ENCODE measurements at places on chromosomes 3 and 15.
A peak's percentile ranks its signal among the peaks of the same experiment; 100 is the strongest.

DNA sequence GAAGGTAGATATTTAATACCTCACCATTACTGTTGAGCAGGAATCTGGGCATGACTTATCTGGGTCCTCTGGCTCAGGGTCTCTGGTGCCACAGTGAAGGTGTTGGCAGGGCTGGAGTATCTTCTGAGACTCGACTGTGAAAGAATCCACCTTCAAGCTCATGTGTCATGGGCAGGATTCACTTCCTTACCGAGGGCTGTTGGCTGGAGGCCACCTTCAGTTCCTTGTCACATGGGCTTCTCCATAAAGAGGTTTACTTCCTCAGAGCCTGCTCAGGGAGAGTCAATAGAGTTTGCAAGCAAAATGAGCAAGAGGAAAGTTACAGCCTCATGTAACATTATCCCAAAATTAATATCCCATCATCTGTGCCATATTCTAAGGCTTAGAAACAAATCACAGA lies 459.5 kb downstream of the NR2F2 start:
- no peak for DNase-seq

- DNase-seq = peak; percentile 65
Measured at GRCh38 chr3:123660900-123661299, 76.0 kb upstream of the HACD2 start.

DNA sequence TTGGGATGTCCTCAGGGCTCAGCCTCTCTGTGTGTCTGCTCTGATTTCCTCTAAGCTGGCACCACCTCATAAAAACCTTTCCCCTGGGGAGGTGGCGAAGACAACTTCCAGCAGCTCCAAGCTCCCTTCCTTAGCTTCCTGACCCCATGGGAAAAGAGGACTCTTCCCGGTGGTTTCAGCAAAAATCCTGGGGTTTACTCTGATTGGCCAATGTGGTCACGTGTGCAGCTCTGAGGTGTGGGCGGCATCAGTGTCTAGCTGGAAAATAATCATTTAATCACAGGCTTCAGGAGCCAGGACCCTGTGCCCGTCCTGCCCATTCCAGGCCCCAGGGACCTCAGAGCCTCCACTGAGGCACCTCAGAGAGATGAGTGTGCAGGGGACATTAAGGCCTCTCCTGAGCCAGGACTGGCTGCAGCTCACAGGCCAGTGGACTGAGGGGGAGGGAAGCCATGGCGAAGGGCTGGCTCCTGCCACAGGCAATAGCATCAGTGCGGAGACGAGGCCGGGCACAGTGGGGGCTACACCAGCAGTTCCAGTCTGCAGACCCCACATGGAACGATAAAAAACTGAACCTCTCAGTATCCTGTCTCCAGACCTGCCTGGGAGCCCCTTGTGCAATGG lies 104.1 kb downstream of the TPRA1 start:
- no peak for DNase-seq

DNA sequence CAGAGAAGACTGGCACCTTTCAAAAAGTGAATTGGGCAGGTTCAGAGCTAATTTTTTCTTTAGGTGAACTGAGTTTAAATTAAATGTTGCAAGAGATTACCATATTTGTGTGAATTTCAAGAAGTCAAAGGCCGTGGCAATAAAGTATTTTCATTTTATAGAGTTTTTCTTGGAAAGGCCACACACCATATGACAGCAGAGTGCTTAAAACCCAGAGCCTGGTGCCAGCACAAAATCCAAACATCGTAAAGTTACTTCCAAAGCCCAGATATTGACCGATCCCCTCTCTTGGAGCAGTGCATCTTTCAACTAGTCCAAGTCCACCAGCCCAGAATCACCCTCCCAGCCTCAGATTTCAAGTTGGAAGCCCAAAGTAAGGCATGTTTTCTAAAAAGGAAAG lies 164.5 kb downstream of the VGLL4 start:
- no peak for DNase-seq

- DNase-seq = no peak
Measured at GRCh38 chr3:72102112-72102616, 317.2 kb upstream of the PROK2 start.

GRCh38 chr3:37811625-37812498 lies 49.8 kb upstream of the CTDSPL start:
- no peak for DNase-seq

DNA sequence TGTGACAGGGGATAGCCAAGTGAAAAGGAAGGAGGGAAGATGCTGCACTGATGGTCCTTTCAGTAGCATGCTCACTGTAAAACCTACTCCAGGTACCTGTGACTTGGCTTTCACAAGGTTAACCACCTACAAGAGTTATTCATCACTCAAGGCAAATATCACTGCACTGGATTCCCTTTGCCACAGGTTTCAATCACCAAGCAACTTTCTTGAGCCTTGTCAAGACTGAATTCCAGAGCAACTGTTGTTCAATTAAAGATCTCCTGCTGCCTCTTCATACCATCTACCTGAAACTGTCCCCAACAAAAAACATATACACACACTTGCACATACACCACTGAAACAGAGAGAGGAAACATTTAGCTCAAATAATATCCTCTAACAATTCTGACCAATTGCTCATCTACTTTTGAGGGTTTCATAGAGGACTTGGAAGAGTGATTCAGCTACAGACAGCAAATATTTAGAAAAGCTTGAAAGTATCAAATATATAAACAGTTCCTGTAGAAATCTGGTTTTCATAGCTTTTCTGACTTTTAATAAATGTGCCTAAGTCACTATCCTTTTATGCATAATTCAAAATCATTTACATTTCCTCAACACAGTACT lies 6.5 kb downstream of the IGF2BP2 start:
- no peak for DNase-seq

GRCh38 chr3:145623349-145623748 lies 537.6 kb downstream of the PLOD2 start:
- DNase-seq = no peak

GRCh38 chr15:98213346-98213979 lies 253.0 kb downstream of the ARRDC4 start:
- DNase-seq = no peak

DNA sequence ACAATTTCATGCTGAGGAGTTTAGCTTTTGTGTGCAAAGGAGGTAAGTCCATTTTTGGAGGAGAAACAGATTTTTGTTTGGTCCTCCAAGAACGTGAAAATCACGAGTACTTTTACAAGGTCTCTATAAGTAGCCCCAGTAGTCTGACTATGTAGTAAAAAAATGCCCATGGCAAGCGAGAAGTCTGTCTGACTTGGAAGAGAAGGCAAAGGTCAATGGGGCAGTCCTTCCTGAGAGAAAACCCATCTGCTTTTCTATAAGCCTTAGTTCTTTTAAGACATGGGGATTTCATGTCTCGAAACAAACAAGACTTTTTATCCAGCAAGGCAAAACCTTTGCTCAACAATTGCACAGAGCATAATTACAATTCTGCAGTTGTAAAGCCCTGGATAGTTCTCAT lies 183.2 kb downstream of the GAP43 start:
- DNase-seq = no peak

- DNase-seq = peak; percentile 2
Measured at GRCh38 chr3:144840866-144841265, 869.2 kb downstream of the DIPK2A start.

DNA sequence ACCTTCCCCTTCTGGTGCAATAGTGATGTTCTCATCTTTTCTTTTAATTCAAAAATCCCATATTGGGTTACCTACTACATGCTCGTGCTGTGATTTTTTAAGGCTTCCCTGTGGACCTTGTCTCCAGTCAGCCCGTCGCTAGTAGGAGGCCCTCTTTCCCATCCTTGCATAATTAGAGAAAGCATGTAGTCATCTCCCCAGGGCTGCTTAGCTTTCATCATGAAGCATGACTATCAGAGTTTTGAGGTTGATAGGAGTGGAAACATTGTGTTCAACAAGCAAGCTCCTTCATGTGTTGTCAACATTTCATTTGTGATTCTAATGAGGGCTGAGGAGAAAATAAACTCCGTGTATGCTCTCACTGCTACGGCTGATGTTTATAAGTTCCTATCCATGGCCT lies 8.7 kb upstream of the LRTM1 start:
- DNase-seq = no peak

DNA sequence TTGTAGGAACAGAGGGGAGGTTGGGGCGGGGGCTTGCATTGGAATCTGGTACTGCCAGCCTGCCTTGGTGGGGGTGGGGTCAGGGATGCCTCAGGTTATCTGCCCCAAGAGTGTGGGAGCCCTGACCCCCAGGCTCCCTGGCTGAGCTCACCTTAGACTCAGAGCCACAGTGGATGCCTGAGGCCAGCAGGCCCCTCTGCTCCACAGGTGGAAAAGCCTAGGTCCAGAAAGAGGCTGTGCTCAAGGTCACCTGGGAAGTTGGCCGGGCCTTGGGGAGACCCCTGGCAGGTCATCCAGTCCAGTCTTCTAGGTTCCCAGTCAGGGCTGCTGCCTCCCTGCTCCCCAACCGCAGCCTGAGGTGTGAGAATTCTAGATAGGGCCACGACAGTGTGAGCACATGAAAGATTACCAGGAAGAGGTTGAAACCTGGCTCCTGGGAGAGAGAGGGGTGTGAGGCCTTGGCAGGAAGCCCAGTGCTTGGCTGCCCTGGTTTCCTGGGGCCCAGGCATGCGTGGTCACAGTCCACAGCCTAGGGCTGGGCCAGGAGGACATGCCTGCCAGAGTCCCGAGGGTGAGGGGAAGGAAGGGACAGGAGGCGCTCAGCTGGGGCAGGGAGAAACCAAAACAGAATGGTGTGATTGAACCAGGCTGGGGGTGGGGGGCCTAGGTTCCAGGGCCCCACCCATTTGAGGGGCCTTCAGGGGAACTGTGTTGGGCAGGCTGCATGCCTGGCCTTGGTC lies 4.9 kb downstream of the HDAC11 start:
- DNase-seq = peak; percentile 87

DNA sequence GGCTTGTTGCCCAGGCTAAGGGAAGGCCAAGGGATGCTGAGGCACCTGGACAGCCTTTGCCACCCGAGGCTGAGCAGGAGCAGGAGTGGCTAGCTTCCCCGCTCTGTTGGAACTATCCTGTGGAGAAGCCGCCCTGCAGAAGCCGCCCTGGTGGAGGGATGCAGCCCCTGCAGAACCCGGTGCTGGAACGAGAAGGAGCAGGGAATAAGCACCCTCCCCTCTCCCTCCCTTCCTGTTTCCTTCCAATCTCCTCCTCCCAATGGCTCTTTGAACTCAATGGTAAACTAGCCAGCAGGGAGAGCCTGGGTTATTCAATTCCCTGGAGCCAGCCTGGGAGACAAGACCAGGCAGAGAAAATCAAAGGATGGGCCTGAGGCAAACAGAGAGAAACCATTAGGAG lies 11.8 kb upstream of the HRG start:
- no peak for DNase-seq

DNA sequence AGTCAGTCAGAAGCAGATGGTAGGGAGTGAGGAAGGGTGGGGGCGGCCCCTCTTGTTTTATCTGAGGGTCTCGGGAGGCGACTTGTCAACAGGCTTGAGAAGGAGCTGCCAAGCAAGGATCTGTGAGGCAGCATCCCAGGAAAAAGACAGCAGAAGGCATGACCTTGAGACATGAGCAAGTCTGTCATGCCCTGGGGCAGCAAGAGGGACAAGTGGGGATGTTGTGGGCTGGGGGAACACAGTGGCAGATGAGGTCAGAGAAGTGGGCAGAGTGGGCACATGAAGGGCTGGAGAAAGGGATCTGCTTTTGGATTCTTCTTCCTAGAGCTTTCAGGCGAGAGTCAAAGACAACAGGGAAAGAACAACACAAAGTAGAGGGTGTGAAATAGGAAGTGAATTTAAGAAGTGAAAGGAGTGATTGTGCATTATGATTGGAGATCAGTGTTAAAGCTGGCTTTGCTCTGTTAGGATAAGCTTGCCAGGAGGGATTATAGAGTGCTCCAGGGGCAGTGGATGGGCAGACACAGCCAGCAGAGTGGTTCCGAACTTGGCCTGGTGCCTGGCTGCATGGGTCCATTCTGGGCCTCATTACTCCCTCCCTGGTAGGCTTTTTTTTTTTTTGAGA lies 73.3 kb downstream of the USP13 start:
- no peak for DNase-seq

GRCh38 chr3:27043328-27043955 lies 325.7 kb downstream of the NEK10 start:
- no peak for DNase-seq

DNA sequence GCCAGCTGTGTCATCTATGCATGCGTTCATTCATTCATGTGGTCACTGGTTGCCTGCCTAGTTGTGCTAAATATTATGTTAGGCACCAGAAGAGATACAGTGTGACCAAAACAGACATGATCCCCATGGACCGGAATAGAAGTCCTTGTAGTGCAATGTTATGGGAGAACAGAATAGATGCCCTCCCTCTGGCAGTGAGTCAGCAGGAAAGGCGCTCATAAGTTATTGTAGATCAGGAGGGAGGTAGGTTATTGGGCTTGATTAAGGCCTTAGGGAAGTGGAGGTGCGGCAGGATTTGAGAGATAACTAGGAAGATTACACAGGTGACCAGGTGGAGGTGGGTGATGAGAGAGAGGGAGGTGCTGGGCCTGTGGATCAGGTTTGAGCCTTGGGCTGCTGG lies 5.2 kb downstream of the MCTP2 start:
- no peak for DNase-seq

DNA sequence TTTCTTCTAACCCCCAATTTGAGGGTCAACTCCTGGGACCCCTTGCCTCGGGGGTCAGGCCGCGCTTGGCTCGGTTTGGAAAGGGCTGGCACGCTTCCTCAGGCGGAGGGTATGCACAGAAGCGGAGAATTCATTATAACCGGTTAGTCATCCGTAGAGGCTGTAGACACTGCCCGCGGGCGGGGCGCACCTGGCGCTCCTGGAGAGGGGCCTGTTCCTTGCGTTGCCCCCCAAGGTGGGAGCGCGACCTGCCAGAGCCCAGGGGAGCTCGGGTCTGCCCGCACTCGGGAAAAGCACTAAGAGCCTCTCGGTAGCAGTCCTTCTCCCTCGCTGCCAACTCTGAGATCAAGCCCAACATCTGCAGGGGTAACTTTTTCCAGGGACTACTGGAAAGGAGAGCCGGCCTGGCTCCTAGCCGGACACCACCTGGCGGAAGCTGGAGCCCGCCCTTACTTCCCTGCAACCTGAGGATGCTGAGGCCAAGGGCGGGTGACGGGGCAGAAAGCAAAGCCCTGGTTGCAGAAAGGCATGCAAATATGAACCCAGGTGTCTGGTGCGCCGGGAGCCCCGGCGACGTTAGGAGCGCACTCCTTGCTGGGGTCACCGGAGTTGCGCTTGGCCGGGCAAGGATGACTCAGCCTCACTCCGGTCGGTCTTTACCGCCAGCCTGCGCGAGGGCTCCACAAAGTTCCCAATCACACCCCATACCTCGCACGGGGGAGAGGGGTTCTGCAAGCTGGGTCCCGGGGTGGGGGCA lies 1.5 kb upstream of the CACNA2D3 start:
- DNase-seq = peak; percentile 34

- DNase-seq = peak; percentile 15
Measured at GRCh38 chr15:34610354-34610753, 26.9 kb upstream of the GOLGA8B start.

All from A172 (cell line).